ENCODE measurements at places on chromosomes 3 and 15.

DNA sequence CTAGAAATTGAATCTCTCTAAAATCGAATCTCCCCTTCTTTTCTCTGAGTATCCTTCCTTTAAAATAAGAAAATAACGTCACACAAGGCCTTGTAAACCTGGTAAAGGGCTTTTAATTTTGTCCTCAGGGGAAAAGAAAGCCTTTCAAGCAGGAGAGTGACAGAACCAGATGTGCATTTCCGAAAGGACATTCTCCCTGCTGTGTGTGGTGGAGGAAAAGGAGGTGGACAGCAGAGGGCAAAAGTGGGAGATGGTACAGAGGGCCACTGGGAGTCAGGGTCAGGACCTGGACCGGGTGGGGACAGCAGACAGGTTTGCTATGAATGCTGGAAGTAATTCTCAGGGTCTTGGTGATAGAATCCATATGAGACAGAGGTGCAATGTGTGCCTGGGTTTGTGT lies 127.6 kb downstream of the RORA start:
- no peak for DNase-seq

- no peak for DNase-seq
Observed at GRCh38 chr15:82552861-82553260, 12.6 kb upstream of the RPS17 start.

DNA sequence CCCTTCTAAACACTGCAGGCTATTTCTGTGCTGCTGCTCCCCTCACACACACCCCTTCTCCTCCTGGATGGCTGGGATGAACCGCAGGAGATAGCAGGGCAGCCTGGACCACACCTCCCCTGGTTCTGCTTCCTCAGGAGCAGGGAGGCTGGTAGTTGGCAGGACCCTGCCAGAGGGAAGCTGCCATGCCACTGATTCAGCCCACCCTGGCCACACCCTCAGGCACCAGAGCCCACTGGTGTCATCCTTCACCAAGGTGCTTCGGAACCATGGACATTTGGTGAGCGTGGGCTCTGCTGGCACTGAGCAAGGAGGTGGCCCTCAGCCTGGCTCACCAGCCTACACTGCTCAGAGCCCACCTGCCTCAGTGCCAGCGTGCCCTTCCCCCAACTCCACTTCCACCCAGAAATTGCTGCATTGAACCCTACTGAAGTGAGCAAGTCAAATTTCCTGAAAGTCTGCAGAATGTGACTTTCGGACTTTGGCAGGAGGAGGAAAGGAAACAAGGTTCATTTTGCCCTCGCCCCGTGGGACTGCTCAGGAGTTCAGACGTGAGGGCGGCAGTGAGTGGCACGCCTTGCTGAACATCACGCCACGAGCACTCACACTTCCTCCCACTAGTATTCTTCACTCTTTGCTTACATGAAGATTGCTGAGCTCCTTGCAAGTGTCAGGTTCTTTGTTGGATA lies 26.3 kb downstream of the BMF start:
- DNase-seq = no peak

GRCh38 chr3:55779543-55779942 lies 292.4 kb upstream of the WNT5A start:
- no peak for DNase-seq

DNA sequence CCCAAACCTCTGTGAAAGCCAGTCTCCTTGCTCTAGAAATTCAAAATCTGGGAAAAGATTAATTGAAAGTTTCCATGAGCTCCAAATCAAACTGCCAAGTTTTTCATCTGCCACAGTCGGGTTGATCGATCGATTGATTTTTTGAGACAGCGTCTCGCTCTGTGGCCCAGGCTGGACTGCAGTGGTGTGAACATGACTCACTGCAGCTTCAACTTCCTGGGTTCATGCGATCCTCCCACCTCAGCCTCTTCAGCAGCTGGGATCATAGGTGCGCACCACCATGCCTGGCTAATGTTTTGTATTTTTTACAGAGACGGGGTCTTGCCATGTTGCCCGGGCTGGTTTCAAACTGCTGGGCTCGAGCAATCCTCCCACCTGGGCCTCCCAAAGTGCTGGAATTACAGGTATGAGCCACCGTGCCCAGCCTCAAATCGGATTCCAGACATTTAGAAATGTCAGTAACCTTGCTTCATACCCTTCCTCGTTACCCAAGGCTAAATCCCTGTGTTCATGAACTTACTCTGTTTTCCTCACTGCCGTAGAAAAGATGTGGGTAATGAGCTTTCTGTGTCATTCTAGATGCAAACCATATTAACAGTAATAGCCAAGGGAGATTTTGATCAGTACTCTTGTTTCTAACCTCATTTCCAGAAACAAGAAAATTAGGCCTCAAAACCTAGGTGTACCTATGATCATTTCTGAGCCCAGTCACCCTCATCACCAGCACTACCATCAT lies 105.9 kb upstream of the AKAP13 start:
- DNase-seq = no peak

- DNase-seq = no peak
Observed at GRCh38 chr15:62658498-62658897, 384.0 kb upstream of the TPM1 start.

GRCh38 chr3:194760494-194761137 lies 74.9 kb downstream of the FAM43A start:
- DNase-seq = no peak

- no peak for DNase-seq
Observed at GRCh38 chr15:96565266-96565665, 234.8 kb downstream of the NR2F2 start.

DNA sequence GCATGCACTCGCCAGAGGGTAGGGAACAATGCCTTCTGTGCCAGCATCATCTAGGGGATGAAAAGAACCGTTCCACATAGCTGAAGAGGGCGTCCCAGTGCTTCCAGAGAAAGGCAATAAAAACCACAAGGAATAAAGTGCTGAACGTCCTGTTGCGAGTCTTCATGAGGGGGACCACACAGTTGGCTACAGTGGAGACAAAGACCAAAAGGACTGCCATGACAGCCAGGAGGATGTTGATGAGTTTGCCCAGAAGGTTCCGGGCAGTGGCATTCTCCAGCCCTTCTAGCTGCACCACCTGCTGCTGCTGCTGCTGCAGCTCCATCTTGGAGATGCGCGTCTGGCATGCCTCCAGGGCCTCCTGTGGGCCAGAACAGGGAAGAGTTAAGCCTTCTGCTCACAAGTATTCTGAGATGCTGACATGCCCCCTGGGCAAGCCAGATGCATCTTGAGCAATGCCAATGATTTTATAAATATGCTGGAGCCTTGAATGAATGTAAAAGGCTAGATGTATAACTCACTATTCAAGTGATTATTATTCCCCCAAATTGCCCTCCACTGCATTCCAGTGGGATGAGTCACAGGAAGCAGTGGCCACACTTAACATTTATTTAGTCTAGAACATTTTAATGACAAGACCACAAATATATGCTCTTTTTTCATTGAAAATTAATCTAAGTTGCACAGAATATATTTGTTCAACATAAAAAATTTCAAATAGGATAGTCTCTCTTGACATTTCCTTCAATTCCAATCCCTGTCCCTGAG lies 45.1 kb upstream of the PLXND1 start:
- DNase-seq = peak; percentile 87

GRCh38 chr3:187027531-187028278 lies 97.4 kb downstream of the ST6GAL1 start:
- no peak for DNase-seq

- DNase-seq = no peak
Observed at GRCh38 chr3:43061101-43061895, 44.6 kb downstream of the POMGNT2 start.

DNA sequence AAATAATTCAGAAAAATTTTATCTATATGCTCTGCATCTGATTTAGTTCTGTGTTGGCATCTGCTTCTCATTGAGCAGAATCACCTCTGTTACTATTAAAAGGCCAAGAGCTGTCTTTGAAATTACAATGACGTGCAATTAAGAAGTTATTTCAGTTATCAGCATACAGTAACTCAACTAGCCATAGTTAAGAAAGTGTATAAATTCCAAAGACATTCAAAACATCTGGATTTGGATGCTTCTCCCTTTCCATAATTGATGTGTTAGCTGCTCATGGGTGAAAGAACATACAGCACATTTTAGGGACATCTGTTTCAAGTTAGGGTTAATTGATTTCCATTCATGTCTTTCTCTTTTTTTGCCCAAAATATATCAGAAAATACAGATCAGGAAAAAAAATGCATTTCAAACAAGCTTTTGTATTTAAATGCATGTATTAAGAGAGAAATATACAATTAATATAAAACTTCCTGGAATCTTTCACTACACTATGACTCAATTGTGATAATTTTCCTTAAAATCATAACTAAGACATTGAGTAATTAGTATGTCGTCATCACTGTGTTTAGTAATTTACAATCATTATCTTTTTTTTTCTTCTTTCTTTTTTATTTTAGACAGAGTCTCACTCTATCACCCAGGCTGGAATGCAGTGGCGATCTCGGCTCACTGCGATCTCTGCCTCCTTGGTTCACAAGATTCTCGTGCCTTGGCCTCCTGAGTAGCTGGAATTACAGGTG lies 82.7 kb upstream of the MBNL1 start:
- no peak for DNase-seq

DNA sequence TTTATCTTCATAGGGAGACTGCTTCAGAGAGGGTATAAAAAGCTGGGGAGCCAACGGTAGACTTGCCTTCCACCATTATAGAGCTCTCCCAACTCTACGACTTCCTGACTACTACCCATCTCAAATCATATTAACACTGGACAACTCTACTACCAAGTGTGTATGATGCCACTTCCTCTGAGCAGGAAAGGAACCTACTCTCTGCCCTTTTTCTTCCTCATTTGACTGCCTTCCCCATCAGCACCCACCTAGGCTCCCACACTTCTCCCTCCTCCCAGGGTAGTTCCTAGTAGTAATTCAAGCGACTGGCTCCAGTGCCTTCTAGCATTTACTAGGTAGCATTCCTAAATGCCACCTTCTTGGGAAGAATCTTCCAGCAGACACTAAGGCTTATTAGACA lies 24.5 kb upstream of the TBL1XR1 start:
- no peak for DNase-seq

DNA sequence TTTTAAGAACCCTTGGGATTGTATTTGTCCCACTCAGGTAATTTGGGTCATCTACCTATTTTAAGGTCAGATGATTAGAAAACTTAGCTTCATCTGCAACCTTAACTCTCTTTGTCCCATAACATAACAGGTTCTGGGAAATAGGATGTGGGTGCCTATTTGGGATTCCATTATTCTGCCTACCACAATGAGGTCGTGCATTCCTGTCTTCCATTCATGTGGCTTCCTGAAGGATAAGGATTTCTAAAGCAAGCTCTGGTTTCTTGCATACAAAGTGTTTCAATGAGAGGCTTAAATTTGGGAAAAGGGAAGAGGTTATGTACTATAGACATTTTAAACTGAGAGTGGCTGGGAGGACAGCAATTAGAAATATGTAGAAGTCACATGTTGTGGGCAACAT lies 190.3 kb downstream of the MCTP2 start:
- DNase-seq = no peak

- DNase-seq = no peak
Observed at GRCh38 chr3:108412121-108412750, 98.2 kb downstream of the MYH15 start.

- no peak for DNase-seq
Observed at GRCh38 chr15:57455929-57456328, 79.6 kb downstream of the CGNL1 start.

GRCh38 chr3:8595695-8596115 lies 48.9 kb downstream of the SSUH2 start:
- no peak for DNase-seq

DNA sequence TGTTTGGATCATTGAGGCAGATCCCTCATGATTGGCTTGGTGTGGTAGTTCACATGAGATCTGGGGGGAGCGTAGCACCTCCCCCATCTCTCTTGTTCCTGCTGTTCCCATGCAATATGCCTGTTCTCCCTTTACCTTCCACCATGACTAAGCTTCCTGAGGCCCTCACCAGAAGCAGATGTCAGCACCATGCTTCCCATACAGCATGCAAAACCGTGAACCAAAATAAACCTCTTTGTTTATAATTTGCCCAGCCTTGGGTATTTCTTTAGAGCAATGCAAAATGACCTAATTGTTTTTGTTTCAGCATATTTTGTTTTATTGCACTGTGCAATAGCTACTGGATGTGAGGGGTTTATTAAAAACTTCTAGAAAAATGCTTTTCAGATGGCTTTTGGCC lies 56.6 kb upstream of the CHST2 start:
- DNase-seq = no peak

- DNase-seq = no peak
Observed at GRCh38 chr3:141412087-141412935, 44.0 kb downstream of the ZBTB38 start.

GRCh38 chr3:106728315-106729098 lies 648.7 kb upstream of the CCDC54 start:
- DNase-seq = peak; percentile 96

DNA sequence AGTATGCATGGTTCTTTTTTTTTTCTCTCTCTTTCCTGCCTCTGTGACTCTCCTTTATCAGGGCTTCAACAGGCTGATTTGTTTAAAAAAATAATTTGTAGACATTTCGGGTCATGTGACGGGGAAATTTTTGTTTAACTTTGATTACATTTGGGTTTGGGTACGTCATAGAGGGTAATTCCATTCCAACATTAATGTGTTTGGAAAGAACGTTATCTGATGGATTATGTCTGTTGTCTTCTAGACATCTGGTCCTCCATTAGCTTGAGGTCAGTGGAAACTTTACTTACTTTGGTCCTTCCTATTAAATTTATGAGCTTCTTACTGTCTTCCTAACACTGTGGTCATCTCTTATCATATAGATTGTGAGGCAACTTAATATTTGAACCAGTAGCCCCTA lies 80.9 kb downstream of the STT3B start:
- no peak for DNase-seq

DNA sequence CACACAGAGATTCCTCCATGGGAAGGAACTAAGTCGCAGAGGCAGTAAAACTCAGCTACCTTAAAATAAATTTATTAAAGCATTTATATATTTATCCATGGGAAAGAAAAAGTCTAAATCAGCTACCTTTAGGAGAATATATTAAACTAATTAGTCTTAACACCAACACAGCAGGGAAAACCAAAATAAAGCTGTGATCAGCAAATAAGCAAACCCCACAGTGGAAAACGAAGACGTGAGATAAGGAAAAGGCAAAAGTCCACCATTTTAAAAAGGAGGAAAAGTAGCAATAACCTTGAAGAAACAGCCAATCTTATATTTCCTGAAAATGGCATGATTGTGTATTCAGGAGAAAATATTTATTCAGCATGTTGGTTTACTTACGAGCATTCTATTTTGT lies 473.0 kb upstream of the ROBO2 start:
- DNase-seq = no peak

- DNase-seq = no peak
Observed at GRCh38 chr3:86989006-86989405, 1.9 kb downstream of the VGLL3 start.

- DNase-seq = no peak
Observed at GRCh38 chr3:184322731-184323487, 8.5 kb downstream of the EIF4G1 start.

- no peak for DNase-seq
Observed at GRCh38 chr3:158273656-158274055, 163.8 kb downstream of the RSRC1 start.

- no peak for DNase-seq
Observed at GRCh38 chr3:55197021-55197420, 269.2 kb upstream of the LRTM1 start.

GRCh38 chr3:30131191-30131590 lies 475.2 kb upstream of the TGFBR2 start:
- no peak for DNase-seq
